ENCODE measurements at places on chromosomes 13 and 19. TPM values are rescaled to one million over a fixed set of nuclear protein-coding genes. Genes with fewer than 3 reads are reported as not detected.

The GPC5 gene
- total RNA-seq, result not detected

The FAM124A gene
- 0.72 TPM for total RNA-seq

The ZNF486 gene
- 0.60 TPM for total RNA-seq

The CGB5 gene
- total RNA-seq, result not detected

The KISS1R gene
- total RNA-seq, result not detected

The TLE5 gene
- 238 TPM for total RNA-seq

The ZNF714 gene
- 9.5 TPM for total RNA-seq

The MBD3L3 gene
- not detected for total RNA-seq

The KRTDAP gene
- total RNA-seq, result 338 TPM

The SULT2A1 gene
- not detected for total RNA-seq

The CEACAM16 gene
- not detected for total RNA-seq

The SDHAF1 gene
- 10.2 TPM for total RNA-seq

The SIAH3 gene
- total RNA-seq, result 0.04 TPM

The ZNF329 gene
- total RNA-seq, result 2.9 TPM

DNA sequence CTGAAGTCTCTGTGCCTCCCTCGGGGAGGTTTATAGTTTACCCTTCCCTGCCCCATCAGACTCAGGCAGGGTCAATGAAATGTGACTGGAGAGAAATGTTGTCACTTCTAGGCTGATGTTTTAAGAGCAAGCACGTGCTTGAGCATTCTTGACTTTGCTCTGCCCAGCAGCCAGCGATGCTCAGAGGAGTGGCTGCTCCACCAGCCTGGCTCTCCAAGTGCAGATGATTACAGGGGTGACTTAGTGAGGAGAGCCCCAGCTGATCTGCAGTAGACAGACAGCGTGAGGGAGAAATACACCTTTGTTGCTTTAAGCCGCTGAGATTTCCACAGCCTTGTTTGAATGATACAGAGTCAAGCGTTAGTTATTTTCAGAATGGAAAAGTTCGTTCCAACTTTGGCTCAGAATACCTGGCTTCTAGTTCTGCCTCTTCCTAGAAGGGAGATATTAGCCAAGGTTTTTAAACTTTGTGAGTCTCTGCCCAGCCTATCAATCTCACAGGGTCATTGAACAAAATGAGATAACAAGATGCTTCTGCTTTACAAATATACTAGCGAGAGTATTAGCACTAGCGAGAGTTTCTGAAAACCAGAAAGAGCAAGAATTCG, 143.6 kb downstream of the OXGR1 start:
- ATAC-seq, result no peak

DNA sequence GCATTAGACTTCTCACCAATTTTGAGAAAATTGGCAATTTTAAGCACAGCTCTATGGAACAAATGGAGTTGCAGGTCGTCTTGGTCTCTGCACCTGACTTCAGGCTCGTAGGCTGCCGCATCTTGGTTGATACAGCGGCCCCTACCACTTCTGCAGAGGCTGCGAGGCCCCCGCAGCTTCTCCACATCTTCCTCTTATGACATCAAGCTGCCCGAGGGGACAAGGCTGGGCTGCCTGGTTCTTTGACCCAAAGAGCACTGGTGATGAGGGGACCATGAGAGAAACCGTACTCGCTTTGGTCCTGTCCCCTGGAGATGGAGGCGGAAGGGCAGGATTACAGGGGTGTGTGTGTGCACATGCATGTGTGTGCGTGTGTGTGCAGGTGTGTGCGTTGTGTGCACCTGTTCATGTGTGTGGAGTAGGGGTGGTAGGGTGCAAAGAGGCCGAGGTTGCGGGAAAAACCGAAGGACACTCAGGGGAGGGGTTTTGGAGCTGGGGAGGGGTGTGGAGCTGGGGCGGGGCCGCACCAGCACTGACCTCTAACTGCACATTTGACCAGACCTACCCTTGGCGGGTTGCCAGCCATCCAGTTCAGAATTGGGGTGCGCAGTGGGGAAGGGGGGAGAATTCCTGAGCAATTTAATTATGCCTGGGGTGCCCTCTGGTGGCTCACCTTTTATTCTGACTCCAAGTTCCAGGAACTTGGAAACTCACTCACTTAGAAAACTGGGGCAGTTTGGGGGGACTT, 65.1 kb upstream of the ARHGEF7 start:
- ATAC-seq, result no peak

DNA sequence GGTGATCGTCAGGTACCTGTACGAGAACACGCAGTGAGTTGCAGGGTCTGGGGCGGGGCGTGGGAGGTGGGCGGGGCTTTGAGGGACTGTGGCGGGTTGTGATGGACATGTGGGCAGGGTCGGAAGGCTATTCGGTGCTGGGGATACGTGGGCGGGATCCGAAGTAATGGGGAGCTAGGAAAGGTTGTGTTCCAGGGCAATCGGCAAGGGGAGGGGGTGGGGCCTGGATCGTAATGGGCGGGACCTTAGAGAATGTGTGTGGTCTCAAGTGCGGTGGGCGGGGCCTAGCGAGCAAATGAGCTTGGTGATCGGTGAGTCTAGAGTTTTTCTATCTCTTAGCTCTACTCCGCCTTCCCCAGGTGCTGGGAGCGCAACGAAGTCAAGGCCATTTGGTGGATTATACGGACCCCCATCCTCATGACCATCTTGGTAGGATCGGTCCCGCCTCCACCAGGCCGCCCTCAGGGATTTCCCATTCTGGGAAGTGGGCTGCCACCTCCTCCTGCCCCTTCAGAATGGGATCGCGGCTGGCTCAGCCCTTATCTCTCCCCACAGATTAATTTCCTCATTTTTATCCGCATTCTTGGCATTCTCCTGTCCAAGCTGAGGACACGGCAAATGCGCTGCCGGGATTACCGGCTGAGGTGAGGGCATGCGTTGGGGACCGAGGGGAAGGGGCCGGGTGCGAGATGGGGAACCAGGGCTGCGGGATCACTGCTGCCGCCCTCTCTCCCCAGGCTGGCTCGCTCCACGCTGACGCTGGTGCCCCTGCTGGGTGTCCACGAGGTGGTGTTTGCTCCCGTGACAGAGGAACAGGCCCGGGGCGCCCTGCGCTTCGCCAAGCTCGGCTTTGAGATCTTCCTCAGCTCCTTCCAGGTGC, 9.6 kb downstream of the GIPR start:
- peak; percentile 76 for ATAC-seq

- peak; percentile 85 for ATAC-seq
Observed at GRCh38 chr19:17719730-17720400, 585 bp downstream of the MAP1S start.

DNA sequence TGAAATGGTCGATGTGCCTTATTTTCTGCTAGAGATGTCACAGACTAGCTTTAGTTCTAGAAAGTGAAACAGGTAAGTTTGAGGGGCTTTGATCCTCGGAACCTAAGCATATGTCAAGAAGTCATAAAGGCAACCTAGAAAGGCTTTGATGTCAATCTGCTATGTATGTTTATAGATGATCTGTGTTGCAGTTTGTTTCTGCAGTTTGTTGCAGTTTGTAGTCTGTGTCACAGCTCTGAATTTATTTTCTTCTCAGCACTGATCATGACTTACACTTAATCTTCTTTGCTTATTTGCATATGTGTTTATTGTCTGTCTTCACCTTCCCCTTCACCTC, 5.9 kb downstream of the LSM14A start:
- no peak for ATAC-seq

DNA sequence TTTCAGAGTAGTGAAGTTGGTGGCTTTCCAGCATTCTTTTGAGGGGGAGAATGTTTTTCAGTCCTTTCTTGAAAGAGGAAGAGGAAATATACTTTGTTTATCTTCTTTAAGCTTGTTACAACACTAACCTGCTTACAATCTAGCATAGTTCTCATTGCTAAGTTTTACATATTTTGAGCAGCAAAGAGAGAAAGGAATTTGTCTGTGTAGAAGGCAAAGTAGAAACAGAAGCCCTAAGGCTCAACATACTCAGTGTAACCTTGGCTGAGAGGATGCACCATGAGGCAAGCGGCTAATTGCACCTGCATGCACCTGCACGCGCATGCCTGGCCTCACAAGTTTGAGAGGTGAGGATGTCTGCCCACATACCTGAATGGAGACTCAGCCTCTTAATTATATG, 2.2 kb downstream of the FRY start:
- no peak for ATAC-seq

- ATAC-seq, result peak; percentile 33
Observed at GRCh38 chr13:95552539-95553441, at the start of gene CLDN10. CLDN10 (plus strand) TSS chr13:95552720; CDS start chr13:95552754, 34 bp downstream.

DNA sequence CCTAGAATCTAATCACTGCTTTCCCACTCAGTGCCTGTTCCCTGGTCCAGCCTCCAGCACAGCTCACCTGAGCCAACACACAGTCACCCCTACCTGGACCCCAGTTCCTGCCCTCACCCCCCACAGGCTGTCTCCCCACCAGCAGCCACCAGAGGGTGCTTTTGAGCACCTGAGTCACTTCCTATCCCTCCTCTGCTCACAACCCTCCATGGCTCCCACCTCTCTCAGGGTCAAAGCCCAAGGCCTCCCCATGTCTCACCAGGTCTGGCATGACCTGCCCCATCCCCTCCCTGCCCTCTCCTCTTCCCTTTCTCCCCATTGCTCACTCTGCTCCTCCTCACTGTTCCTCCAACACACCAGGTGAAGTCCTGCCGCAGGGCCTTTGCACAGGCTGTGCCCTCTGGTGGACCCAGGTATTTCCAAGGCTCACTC, 7.1 kb upstream of the DPP9 start:
- peak; percentile 53 for ATAC-seq

DNA sequence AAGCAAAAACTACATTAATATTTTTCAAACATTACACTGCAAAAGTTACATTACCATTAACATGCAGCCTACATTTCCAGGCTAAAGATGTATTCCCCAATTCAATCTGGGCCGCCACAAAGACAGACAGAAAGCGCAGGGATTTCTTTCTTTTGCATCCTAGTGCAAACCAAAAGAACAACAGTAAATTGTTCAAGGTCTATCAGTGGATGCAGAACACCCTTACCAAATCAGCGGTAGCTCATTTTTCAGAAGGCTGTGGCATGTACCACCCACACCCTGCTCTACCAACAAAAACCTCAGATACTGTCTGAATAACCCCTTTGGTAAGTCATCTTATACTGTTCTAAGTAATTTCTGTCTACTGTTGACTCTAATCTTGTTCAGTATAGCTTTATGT, 3.6 kb downstream of the TPT1 start:
- no peak for ATAC-seq

- no peak for ATAC-seq
Observed at GRCh38 chr13:41991936-41992335, 31.0 kb upstream of the VWA8 start.

- no peak for ATAC-seq
Observed at GRCh38 chr19:17520865-17521264, 9.4 kb downstream of the PGLS start.

- ATAC-seq, result peak; percentile 65
Observed at GRCh38 chr13:100434010-100434763, 154.4 kb downstream of the GGACT start.

DNA sequence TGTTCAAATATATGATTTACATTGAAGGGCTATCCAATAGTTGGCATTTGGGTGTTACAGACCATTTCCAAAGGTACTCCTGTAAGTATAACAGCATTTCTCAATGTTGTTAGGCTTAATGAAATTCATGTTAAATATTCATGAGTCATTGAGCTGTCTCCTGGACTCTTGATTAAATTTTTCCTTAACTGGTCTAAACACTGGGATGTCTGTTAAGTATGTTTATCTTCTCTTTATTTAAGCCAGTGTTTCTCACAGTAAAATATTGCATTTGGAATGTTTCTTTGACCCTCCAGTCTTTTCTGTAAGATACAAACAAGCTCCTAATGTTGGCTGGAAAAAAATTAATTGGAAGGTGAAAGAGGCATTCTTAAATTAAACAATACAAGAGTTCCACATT, 402.5 kb upstream of the HTR2A start:
- no peak for ATAC-seq

DNA sequence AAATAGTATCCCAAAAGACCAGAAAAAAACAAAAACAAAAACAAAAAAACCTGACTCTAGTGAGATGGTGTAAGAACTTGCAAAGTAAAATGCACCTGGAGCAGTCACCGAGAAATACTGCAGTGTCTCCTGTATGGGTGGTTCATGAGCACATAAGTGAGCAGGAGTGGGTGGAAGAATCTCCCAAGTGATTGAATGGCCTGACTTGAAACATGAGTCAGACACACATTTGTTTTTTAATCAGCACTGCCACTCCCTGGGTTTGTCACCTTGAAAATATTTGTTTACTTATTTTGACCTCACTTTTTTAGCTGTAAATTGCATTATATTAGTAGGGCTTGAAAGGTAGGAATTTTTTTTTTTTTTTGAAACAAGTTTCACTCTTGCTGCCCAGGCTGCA, 2.0 kb downstream of the ZNF431 start:
- ATAC-seq, result peak; percentile 80

GRCh38 chr13:30665638-30666037, 47.9 kb downstream of the USPL1 start:
- no peak for ATAC-seq

DNA sequence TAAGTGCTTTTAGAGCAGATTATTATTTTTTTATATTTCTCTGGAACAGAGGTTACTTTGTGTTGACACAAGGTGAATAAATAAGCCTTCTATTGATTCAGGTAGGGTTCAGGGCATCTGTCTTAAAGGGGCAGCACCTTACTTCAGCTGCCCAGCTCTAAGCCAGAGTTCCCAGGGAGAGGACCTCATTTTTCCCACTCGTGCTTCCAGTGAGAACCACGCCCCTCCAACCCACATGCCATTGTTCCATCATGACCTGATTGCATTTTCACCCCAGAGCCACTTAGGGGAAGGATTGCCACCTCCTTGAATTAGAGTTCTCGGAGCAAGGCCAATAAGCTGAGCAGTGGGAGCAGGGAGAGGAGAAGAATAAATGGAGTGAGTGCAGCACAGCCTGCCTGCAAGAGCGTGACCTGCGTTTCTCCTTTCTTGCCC, 104.3 kb upstream of the FRY start:
- ATAC-seq, result no peak

- ATAC-seq, result peak; percentile 95
Observed at GRCh38 chr13:21670883-21671619, at the start of gene FGF9. FGF9 (plus strand) TSS chr13:21671073; CDS start chr13:21671913, 840 bp downstream.

GRCh38 chr19:53659292-53659691, 27.5 kb downstream of the DPRX start:
- ATAC-seq, result no peak

DNA sequence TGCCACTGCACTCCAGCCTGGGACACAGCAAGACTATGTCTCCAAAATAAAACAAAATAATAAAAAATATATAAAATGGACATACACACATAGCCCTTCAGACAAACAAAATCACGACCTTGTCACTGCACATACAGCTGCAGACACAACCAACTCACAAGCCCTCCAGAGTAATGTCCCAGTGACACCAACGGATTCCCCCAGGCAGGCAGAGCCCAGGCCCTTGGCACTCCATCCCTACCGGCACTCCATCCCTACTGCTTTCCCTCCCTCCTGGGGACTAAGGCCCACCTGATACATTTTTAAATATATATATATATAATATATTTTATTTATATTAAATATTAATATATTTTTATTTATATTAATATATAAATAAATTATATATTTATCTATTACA, 18.5 kb downstream of the ZNF101 start:
- ATAC-seq, result no peak

DNA sequence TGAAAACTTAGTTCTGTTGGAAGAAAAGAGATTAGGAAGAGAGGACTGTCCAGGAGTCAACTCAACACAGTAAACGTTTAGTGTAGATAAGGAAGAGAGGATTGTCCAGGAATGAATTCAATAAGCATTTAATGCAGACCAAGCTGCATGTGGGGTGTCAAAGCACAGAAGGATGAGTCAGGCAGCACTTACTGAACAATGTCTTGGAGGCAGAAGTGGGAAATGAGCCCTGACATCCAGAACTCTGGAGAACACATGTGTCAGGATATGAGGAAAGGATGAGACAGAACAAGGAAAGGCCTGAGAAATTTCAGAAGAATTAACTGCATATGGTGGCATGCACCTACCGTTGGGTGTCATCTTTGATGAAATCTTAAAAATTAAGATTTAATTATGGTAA, 429.2 kb upstream of the HTR2A start:
- no peak for ATAC-seq

- ATAC-seq, result no peak
Observed at GRCh38 chr19:45179072-45179891, 698 bp downstream of the BLOC1S3 start.
